Stimulated activated CD8-positive, alpha-beta memory T cell treated with anti-CD3 and anti-CD28 coated beads, Interleukin-15, amount 100 ng/mL, for 1 hour (primary cell): ENCODE measurements at places on chromosomes 12 and 14.

DNA sequence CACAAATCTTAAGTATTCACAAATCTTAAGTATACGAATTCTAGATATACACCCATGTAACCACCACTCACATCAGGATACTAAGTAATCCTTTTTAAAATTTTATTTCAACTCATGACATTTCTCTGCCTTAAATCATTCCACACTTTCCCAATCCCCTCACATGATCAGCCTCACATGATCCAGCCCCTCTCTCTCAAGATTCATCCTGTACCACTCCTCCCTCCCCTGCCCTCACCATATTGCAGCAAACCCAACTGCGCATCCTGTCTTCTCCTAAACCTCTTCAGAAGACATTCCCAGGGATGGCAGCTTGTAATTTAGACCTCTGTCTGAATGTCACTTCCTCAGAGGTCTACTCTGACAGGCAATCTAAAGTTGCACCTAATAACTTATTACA, 1.7 kb upstream of the EIF4B start:
- DNase-seq, result no peak

DNA sequence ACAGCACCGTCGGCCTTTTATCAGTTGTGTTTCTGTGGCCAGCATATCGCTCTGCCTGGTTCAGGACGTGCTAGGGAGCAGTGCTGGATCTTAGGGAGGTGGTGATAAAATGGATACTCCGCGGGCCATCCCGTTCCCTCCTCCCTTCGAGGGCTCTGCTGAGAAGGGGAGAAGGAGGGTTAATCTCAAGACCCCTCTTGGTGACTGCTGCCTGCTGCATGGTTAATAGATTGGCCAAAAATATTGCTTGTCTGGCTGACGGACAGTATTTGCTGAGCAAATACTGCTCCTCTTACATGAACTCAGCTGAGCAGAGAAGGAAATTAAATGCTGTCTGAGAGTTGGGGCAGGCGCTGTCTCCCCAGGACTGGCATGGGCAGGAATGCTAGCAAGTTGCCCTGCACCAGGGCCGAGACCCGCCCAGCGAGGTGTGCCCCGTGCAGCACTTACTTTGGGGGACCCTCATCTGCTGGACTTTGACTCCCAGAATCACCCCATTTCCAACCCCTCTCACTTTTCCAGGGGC, 1.2 kb downstream of the FBRSL1 start:
- no peak for DNase-seq

DNA sequence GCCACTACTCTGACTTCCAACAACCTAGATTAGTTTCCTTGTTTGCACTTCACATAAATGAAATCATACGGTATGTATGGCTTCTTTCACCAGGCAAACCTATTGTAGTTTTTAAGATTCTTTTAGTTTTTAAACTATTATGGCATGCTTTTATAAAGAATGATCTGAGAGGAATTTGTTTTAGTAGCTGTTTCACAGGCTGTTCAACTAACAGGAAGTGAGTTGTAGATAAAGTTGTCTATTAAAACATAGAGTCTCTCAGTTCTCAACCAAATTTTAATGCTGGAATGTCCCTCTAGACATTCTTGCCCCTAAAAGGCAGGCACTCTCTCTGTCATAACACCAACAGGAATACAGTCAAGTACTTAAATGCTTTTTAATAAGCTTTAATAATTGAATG, 102.7 kb upstream of the DACT1 start:
- no peak for DNase-seq

GRCh38 chr14:35046751-35047536, 872 bp downstream of the FAM177A1 start:
- no peak for DNase-seq

GRCh38 chr14:56687123-56687522, 107.5 kb downstream of the TMEM260 start:
- no peak for DNase-seq

DNA sequence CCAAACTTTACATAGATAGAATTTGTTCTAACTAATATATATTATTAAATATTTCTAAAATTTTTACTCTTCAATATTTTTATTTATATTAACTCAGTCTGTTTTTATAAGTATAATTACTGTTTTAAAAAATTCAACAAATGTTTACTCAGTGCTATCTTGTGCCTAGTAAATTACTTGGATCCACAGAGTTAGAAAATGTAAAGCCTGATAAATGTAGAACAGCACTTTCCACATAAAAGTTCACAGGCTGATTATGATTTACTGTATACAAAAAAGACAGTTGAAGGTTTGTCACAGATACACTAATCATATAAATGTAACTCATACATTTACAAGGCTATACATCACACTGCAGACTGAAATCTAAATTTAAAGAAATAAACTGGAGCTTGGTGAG, 170.0 kb downstream of the FOXG1 start:
- DNase-seq, result no peak

DNA sequence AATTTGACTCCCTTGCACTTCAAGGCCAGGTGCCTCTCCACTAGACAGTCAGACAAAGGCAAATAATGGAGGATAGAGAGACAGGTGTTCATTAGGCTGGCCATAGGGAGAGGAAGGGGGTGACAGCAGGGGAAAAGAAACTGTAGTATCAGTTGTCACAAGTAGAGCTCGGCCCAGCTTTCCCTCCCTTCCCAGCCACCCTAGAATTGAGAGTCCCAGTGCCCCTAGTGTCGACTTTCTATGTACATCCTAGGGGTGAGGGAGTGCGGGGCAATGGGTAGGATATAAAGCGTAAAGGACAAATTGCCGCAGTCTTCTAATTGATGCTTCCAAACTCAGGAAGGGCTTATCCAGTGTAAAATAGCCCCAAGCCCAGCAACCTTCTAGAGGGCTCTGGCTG, 39.0 kb downstream of the BAZ2A start:
- no peak for DNase-seq

DNA sequence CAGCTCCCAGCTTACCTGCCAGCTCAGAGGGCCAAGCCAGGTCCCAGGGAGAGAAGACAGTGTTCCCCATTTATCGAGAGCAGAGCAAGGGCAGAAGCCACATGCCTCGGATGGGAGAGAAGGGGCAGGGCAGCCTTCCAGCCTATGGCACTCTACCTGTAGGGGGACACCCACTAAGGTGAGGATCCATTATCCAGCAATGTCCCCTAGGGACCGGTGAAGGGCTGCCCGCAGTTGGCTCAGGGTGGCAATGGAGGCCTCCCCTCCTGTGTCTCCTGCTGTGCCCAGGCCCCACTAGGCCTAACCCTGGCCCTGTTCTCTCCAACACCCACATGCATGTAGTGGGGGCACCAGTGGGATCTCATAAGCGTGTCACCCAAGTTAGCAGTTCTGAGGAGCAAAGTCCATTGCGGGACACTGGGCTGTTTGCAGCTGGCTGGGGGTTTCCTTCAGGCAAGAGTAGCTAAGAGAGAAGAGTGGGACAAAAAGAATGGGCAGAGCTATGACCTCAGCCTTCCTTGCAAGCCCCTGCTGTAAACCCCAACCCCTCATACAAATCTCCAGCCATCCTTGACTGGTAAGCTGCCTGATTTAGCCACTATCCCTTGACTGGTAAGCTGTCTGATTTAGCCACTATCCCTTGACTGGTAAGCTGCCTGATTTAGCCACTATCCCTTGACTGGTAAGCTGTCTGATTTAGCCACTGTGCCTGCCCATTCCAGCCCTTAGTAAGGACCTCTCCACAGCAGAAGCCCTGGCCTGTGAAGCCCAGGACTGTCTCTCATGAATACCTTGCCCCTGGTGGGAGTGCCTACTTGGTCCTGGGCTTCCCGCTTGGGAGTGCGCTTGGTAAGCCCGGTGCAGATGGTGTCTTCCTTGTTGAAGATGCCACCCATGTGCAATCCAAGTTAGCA, 5.2 kb upstream of the ASB2 start:
- no peak for DNase-seq

GRCh38 chr12:109982210-109982609, 14.0 kb downstream of the GIT2 start:
- no peak for DNase-seq

DNA sequence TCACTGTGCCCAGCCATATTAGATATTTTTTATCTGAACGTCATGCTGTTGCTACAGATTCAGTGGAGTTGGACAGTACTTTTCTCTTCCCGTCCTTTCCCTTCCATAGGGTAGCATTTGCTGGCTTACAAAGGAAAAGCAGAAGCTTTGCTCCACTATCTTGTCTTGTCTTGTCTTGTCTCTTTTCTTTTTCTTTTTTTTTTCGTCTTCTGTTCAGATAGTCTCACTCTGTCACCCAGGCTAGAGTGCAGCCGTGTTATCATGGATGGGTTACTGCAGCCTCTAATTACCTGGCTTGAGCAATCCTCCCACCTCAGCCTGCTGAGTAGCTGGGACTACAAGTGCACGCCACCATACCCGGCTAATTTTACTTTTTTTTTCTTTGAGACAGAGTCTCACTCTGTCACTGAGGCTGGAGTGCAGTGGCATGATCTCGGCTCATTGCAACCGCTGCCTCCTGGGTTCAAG, 21.1 kb downstream of the OR10G3 start:
- no peak for DNase-seq
